ENCODE measurements at places on chromosomes 6 and 20. TPM values are rescaled to one million over a fixed set of nuclear protein-coding genes. Genes with fewer than 3 reads are reported as not detected.

GRCh38 chr20:25252686-25253421 is 5.0 kb downstream of the PYGB start:
- DNase-seq: no peak

The MYH7B gene
- total RNA-seq: 0.08 TPM

The KHDC1L gene
- not detected for total RNA-seq

DNA sequence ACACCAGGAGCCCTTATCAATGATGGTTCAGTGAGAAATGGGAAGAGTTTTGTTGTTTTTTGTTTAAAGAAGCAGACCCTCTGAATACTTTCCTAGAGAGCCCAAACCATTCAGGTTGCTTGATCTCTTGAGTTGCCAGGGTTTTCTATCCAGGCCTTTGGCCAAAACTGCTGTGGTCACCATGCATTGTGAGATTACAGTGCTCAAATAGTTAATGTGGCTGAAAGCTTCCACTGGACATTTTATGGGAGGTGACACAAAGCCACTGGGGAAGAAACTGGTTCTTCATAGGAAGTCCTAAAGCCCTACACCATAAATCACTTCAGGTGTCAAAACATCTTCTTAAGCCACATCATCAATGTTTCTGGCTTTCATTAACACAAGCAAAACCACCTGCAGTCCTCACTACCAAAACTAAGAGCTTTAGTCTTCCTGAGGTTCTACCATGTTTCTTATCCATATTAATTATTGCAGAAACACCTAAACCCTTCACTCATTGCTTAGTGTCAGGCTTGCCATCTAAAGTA is 101.6 kb downstream of the IBTK start:
- DNase-seq: no peak

- no peak for DNase-seq
Measured at GRCh38 chr6:163694072-163694471, 279.6 kb downstream of the QKI start.
